ENCODE measurements at places on chromosomes 7 and 10.

DNA sequence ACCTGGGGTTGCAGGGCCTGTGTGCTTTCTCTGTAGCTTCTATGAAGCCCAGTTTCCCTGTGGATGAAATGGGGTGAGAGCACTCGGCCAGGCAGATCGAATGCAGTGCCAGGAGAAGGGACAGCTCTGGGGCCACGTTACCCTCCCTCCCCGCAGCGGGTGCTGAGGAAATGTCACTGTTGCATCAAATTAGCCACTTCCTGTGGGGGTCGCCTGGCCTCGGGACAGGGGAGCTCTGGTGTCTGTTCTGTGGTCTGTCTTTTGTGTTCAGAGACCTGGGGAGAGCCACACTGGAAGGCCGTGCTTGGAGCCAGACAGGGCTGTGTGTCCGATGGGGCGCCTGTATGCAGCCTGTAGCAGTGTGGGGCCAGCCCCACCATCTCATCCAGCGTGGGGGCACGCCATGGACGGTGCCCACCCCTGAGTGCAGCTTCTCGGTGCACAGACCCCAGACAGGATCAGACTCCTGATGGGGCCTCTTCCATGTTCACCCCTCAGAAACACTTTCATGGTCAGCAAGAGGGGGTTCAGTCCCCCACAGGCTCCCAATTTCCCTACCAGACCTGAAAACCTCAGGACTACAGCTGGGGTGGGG is 13.6 kb downstream of the TTYH3 start:
- no peak for DNase-seq

DNA sequence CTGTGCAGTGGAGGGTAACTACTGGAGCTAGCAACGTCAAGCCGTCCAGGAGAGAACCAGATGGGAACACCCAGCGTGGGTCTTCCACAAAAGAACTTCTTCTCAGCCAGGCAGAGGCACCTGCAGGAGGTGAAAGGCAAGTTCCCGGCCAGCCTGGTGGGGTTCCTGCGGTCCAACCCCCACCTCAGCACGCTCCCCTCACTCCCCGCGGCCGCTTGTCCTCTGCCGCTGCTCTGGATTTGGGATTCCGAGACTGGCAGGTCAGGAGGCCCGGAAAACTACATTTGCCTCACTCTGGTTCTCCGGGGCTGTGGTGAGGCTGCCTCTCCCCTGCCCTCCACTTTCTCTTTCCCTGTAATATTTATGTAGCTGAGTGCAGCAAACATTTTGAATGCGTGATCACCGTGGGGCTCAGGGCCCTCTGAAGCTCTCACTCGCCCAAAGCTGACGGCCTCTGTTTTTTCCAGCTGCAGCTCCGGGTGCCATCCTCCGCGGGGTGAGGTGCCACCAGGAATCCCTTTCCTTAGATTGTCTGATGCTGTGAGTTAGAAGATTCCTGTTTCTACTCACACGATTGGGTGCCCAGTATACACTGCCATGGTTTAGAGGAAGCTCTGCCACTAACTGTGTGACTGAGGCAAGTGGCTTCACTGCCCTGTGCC is 366.9 kb downstream of the DNAJB6 start:
- DNase-seq = no peak

DNA sequence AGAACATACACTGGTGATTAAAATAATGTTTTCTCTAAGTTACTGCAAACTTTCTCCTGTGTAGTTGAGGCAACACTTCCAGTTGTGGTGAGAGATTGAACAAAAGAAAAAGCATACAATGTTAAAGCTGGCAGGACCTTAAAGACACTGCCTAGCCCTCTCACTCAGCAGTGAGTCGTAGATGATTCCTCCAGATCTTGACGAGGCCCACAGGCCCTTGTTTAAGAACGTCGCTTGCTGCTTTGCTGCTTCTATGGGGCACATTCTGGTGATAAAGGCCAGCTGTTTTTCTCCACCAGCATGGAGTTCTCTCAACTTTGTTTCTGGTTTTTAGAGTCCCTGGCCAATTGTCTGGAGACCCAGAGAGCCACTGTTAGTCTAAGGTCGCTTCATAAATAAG is 2.8 kb upstream of the DENND11 start:
- DNase-seq = no peak

GRCh38 chr10:67492317-67493019 is 203.5 kb downstream of the CTNNA3 start:
- no peak for DNase-seq

GRCh38 chr7:20107582-20107981 is 109.6 kb downstream of the MACC1 start:
- DNase-seq = no peak

- DNase-seq = no peak
Measured at GRCh38 chr10:131850383-131850870, 50.4 kb upstream of the PPP2R2D start.

DNA sequence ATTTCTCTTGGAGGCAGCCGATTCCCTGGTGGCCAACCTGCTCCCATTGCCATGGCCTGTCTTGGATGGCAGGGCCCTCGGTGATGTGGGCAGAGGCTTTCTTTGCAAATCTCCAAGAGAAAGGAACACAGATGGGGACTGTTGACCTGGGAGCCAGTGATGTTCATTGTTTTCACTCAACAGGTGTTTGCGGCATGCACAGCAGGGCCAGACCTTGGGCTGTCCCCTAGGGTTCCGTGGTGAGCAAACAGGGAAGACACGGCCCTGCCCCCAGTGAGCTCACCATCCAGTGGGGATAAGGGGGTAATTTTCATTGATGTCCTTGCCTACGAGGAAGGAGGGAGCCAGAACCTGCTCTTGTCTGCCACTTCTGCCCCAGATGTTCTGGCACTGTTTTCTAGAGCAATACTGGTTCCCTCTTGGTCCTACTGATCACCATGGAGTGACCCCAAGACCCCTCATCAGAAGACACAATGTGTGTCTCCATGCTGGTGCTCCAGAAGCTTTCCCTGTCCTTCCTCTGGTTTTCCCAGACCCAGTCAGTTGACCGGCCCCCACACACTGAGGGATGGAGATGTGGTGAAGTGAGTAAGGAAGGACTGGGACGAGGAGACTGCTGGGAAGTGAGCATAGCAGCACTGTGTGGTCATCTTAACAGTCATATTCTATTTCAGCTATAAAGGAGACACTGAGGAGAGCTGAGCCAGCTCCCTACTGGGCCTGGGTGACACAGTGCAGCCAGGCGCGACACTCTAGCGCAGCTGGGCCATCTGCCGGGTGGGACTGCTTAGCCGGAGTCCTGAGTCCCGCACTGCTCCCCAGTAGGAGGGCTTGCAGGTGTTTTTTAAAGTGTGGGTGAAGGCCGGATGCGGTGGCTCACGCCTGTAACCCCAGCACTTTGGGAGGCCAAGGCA is 20.4 kb upstream of the FIGNL1 start:
- no peak for DNase-seq

GRCh38 chr10:126143117-126143516 is 245.2 kb downstream of the ADAM12 start:
- no peak for DNase-seq

DNA sequence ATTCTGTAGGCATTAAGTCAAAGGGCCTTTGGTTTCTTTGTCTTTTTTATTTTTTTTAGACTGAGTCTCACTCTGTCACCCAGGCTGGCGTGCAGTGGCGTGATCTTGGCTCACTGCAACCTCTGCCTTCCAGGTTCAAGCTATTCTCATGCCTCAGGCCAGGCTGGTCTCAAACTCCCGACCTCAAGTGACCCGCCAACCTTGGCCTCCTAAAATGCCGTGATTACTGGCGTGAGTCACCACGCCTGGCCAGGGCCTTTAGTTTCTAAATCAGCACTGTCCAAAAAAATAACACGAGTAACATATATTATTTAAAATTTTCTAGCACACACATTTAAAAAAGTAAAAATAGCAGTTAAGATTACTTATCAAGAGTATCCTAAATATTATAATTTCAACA is 11.1 kb upstream of the ACSL5 start:
- no peak for DNase-seq

All from cerebellar nuclear complex (tissue), 1 donor.